Temporal lobe (tissue), 4 donors: ENCODE measurements at places on chromosomes 11 and 22. TPM values are rescaled to one million over a fixed set of nuclear protein-coding genes. Genes with fewer than 3 reads are reported as not detected.

CNGA4 gene
- 0.25 TPM for total RNA-seq

PPP6R2 gene
- total RNA-seq = 48.7 TPM

BDNF gene
- 5.2 TPM for total RNA-seq

ENDOD1 gene
- 17.9 TPM for total RNA-seq

LUZP2 gene
- 27.0 TPM for total RNA-seq

TUBA8 gene
- 0.98 TPM for total RNA-seq

H19 gene
- 6.6 TPM for total RNA-seq

SCGB1D1 gene
- not detected for total RNA-seq

RNF141 gene
- total RNA-seq = 64.7 TPM

MS4A8 gene
- total RNA-seq = not detected

OR8H2 gene
- total RNA-seq = not detected
